ENCODE measurements at places on chromosomes 4 and X.

DNA sequence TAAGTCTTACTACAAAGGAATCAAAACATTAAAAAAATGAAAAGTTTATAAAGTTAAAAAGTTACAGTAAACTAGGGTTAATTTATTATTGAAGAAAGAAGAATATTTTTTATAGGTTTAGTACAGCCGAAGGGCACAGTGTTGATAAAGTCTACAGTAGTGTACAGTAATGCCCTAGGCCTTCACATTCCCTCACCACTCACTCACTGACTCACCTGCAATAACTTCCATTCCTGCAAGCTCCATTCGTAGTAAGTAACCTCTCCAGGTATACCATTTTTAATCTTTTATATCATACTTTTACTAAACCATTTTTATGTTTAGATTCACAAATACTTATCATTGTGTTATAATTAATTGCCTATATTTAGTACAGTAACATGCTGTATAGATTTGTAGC, 307.5 kb upstream of the FAM241A start:
- no peak for DNase-seq

GRCh38 chr4:37573566-37573965, 112.6 kb downstream of the RELL1 start:
- no peak for DNase-seq

- no peak for DNase-seq
Observed at GRCh38 chr4:7328913-7329638, 105.7 kb downstream of the PSAPL1 start.

DNA sequence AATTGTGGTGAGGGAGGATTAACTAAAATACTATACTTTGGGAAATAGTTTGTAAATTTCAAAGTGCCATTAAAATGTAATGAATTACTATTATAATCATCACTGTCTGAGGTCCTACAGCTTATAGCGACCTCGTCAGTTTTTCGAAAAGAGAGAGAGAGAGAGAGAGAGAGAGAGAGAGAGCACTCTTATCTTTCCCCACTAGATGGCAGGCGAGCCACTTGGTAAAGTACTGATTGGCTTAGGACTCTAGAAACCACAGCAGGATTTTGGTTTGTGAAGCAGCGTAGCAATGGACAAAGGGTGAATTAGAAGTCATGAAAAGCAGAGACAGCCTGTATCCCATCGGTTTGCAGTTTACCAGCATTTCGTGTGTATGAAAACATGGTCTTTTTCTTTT, 52.5 kb downstream of the LINC00632 start:
- DNase-seq, result no peak

DNA sequence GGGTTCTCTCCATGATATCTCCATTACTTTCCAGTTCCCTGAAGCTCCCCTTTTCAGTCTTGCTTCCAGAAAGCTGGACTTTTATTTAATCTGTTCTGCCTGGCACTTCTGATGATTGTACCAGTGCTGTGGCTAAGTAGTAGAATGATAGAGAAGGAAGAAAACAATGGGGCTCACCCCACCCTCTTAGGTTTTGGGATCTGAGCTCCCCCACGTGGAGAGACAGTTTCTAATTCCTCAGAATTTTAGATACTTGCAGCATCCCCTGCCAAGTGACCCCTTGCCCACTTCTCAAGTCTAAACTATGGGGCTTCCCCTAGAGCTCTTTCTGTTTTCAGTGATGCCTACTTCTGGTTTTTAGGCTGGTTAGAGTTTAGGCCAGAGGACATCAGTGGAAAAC, 73.9 kb downstream of the GC start:
- DNase-seq, result no peak

DNA sequence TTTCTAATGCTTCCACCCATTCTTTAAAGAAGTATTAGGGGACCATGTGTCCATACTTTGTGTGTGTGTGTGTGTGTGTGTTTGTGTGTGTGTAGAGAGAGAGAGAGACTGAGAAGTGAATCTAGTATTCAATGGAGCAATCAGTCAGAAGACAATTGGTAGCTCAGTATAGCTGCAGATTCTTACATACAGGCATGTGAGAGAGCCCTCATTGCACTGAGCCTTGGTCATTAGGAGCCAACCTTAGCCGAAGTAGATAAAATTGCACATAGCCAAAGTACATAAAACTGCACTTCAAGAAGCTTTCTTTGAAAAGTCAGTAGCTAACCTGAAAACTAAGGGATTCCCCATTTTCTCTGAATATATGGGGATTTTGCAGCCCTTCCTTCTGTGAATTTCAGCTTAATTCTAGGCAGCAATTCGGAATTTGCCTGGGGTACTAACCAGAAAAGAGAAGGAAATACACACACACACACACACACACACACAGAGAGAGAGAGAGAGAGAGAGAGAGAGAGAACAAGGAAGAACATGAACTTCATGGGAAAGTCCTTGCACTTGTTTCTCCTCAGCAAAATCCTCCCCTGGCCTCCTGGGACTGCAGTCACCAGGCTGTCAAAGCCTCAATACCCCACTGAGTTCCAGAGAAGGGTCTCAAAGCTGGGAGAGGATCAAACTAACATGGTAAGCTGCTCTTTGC, 1.7 kb upstream of the PRDM8 start:
- no peak for DNase-seq

DNA sequence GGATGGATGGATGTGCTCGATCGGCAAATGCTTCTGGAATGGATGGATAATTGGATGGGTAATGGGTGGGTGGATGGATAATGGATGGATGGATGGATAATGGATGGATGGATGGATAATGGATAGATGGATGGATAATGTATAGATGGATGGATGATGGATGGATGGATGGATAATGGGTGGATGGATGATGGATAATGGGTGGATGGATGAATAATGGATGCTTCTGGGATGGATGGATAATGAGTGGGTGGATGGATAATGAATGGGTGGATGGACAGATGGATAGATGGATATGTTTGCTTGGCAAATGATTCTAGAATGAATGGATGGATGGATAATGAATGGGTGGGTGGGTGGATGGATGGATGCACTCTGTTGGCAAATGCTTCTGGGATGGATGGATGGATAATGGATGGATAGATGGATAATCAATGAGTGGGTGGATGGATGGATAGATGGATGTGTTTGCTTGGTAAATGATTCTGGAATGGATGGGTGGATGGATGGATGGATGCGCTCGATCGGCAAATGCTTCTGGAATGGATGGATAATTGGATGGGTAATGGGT, 3.8 kb upstream of the SLC25A6 start:
- no peak for DNase-seq

- DNase-seq, result no peak
Observed at GRCh38 chr4:103645991-103646390, 73.8 kb downstream of the TACR3 start.

DNA sequence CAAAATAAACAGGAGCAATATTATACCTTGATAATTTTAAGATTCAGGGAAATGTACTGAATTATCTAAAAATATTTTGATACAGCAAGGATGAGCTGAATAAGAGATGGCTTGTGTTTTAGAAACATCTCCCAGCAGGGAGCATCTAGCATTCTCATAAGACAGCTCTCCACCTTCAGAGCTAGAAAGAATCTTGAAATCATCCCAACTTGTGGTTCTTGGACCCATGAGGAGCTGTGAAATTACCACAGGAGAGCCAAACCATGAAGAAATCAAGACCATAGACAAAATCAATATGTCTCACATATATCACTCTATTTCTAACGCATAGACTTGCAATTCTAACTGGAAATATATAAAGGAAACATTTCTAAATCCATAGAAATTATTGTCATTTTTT, 210.6 kb upstream of the DKK2 start:
- no peak for DNase-seq

- DNase-seq, result no peak
Observed at GRCh38 chr4:140789759-140790158, 33.6 kb upstream of the TBC1D9 start.
